ENCODE measurements at places on chromosomes 3 and 15. TPM values are rescaled to one million over a fixed set of nuclear protein-coding genes. Genes with fewer than 3 reads are reported as not detected.

- DNase-seq: no peak
Observed at GRCh38 chr3:194315965-194316361, 35.2 kb downstream of the CPN2 start.

DNA sequence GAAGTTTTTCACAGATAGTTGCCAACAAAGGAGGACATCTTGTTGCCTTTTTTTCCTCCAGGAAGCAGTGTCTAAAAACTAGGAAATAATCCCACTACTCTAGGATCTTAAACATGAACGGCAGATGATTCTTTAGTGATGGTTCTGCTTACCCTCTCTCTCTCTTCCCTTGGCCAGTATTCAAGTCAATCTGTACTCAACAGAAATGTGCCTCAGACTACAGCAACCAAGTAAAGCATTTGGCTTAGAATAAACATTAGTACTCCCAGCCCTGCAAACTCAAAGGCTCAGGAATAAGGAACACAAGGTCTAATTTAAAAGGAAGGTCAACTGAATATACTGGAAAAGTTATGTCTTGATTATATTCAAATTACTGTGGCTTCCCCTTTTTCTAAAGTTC, 8.7 kb downstream of the NPTN start:
- no peak for DNase-seq

AMT gene
- total RNA-seq: 3.6 TPM

LMAN1L gene
- total RNA-seq: not detected

All from activated CD4-positive, alpha-beta T cell treated with anti-CD3 and anti-CD28 coated beads for 36 hours (primary cell).